Suprapubic skin (tissue), 4 donors: ENCODE measurements at places on chromosomes 6 and 20. TPM values are rescaled to one million over a fixed set of nuclear protein-coding genes. Genes with fewer than 3 reads are reported as not detected.

Gene KCNS1
- total RNA-seq: 5.5 TPM

Gene TNFRSF21
- total RNA-seq: 4.3 TPM

- peaks cover 25% of the 10 kb centered on the region for H3K36me3 ChIP-seq
- no peaks in the 10 kb centered on the region for H3K27me3 ChIP-seq
- no peak for DNase-seq
- H3K4me1 ChIP-seq: no peaks in the 10 kb centered on the region
- no peak overlapping the region for H3K27ac ChIP-seq
- no peak overlapping the region for H3K4me3 ChIP-seq
Measured at GRCh38 chr6:166478782-166479592, 96.2 kb upstream of the MPC1 start.

GRCh38 chr20:23066772-23067171, 17.3 kb upstream of the THBD start:
- peaks cover 7% of the 10 kb centered on the region for H3K4me1 ChIP-seq
- no peak for DNase-seq
- no peak overlapping the region for H3K27ac ChIP-seq
- no peaks in the 10 kb centered on the region for H3K36me3 ChIP-seq
- no peak overlapping the region for H3K4me3 ChIP-seq

DNA sequence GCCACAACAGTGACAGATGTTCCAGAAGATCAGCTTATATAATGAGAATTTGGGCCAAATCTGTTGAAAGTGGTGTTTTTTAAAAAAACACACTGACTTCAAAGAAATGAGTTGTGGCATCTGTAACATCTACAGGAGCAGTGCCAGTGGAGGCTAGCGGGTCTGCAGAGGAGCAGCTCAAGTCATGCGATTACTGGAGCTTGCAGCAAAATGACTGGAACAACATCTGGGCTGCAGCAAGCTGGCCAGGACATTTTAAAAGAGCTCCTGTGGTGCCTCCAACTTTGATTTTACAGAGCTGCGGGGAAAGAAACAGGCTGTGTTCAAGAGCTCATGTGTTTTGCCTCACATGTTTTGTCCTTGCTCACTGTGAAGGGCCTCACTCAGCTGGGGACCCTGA, 57.2 kb downstream of the TBX18 start:
- no peak overlapping the region for H3K4me3 ChIP-seq
- H3K36me3 ChIP-seq: no peaks in the 10 kb centered on the region

DNA sequence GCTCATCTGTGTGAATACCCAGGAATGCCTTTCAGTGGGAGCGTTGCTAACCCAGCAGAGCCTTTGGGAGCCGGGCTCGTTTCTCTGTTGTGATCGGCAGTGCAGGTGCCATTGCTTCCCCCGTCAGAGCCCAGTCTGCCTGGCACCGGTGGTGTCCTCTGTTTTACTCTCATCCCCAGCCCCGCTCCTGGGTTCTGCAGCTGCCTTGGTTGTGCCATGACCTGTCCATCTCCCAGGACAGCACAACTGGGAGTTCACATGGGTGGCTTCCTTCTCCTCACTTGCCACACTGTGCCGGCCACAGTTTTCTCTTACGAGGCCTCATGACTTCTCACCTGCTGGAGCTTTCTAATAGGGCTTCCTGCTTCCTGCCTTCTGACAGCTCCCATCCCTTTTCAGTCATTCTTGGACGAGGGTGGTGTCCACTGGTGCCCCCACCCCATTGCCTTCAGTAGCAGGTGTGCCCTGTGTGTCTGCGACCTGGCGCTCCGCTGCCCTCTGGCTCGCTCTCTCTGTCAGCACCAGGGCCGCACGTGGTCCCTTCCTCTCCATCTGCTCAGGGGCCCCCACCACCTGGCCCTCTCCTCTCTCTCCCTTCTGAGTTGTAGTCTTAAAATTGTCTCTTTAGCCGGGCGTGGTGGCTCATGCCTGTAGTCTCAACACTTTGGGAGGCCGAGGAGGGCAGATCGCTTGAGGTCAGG, 110.9 kb downstream of the RPP40 start:
- H3K27ac ChIP-seq: no peak overlapping the region
- DNase-seq: no peak
- no peaks in the 10 kb centered on the region for H3K27me3 ChIP-seq
- H3K4me3 ChIP-seq: no peak overlapping the region
- peaks cover 39% of the 10 kb centered on the region for H3K36me3 ChIP-seq
